ENCODE measurements at places on chromosomes 7 and 10.

DNA sequence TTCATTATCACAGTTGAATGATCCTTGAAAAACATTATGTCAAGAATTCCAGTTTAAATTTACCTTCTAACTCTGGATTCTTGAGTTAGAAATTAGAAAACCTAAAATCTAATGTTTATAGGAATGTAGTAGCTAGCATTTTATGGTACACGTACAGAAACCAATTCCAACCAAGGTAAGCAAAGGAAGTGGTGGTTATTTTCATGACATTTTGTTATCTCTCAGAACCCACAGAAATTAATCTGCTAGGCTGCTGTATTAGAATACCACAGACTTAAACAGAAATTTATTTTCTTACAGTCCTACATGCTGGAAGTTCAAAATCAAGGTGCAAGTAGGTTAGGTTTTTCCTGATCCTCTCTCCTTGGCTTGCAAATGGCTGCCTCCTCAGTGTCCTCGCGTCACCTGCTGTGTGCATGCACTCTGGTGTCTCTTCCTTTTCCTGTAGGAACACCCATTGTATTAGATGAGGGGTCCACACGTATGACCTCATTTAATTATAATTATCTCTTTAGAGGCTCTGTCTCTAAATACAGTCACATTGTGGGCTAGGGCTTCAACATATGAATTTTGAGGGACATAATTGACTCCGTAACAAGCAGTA is 8.5 kb upstream of the CSTF2T start:
- DNase-seq, result no peak

GRCh38 chr10:69820817-69821216 is 19.1 kb downstream of the COL13A1 start:
- DNase-seq, result no peak

- DNase-seq, result no peak
These were observed 141.9 kb upstream of the MKI67 start for GRCh38 chr10:128268015-128268722.

- DNase-seq, result no peak
These were observed 448.5 kb downstream of the XPNPEP1 start for GRCh38 chr10:109474812-109475211.

- no peak for DNase-seq
These were observed 3.7 kb upstream of the AP5Z1 start for GRCh38 chr7:4771737-4772136.

DNA sequence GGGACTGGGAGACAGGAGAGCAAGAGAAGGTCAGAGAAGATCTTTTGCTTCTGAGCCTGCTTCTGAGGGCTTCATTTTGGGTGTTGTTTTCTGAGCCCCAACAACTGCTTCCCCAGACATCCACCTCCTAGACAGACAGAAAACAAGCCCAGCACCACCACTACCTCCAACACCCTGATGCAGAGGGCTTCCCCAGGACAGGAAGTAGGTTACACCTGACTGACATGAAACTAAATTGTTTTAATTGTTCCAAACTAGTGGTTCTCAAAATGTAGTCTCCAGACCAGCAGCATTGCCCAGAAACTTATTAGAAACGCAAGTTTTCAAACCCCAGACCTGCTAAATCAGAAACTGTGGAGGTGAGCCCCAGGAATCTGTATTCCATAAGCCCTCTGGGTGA is 163.6 kb upstream of the KMT2E start:
- no peak for DNase-seq

DNA sequence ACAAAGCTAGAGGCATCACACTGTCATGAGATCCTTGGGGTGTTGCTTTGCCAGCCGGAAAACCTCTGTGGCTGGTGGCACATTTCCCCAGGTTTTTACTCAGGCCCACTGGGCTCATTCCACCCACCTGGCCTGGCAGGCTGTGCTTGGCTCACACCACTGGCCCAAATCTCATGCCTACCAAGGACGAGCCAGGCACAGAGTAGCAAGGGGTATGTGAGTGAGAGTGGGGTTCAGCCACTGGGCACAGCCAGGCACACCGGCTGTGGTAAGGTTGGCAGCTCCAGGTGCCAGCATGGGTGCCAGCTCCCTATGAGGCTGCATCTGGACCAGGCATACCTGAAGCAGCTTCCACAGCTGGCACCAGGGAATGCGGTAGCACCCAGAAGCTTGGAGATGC is 21.4 kb downstream of the STEAP1 start:
- no peak for DNase-seq

DNA sequence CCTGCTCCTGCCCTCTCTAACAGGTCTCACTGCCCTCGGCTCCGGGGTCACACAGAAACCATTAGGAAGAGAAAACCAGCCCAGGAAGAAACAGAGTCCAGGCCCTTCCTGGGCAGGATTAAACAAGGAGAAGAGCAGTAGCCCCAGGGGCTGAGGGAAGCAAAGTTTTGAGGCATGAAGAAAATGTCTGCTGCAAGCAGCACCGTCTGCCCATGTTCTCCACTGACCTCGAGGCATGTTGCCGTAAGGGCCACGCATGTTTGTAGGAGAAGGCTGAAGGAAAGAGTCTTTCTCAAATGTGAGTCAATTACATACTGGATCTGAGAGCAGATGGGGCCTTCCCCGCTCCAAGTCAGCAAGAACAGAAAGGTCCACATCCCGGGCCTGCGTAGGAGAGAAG is 4.2 kb downstream of the ZNF746 start:
- DNase-seq, result no peak

DNA sequence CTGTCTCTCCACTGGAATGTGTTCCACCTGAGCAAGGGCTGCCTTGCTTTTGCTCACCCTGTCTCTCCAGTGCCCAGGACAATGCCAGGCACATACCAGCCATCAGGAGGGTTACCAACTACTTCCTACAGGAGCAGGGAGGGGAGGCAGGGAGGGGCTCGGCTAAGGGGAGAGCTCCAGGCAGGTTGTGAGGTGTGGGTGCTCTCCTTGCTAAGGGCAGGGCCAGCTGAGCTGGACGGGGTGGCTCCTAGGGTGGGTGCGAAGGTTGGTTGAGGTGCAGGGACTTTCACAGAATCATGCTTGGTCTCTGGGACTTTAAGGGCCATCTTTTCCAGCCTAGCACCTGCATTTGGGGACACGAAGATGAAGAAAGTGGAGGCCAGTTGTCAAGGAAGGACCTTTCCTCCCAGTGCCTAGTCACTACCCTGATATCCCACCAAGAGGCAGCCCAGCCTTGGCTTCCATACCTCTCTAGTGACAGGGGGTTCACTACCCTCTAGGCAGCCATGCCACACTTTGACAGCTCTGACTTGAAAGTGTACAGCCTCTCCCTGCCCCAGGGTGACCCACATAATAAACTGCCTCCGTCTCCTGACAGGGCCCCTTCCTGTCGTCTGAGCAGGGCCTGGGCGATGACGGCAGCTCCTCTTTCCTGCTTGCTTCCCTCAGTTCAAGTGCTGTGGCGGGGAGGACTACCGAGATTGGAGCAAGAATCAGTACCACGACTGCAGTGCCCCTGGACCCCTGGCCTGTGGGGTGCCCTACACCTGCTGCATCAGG is 46.5 kb downstream of the TSPAN15 start:
- DNase-seq, result no peak

DNA sequence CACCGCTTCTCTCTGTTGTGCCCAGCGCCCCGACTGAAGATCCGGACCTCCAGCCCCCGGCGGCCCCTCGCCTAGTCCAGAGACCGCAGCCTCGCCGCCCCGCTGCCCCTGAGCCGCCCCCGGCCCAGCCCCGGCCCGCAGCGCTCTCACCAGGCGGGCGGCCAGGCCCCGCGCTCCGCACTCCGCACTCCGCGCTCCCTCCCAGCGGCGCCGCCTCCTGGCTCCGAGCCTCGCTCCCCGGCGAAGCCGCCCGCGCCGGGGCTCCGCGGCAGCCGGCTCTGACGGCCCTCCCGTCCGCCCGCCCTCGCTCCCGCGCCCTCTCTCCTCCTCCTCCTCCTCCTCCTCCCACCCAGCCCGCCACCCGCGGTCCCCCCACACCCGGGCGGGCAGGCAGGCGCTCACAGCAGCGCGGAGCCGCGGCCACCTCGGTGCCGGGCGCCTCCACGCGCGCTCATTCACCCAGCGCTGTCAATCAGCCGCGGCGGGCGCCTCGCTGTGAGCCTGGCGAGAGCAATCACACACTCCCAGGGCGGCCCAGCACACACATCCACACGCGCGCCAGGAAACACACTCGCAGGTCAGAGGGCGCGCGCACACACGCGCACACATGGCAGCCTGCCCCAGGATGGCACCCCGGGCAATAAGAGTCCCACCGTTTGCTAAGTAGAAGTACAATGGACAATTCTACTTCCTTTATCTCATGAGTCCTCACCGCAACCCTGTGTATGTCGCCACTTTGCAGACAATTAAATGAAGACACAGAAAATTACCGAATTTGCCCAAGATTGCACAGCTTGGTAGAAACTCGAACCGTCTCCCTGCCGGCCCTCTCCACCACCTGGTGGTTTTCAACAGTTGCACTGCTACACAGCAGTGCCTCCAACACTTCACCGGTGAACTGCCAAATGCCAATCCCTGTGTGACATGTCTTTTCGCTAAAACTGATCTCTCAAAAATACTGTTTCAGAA is at the start of gene PRRT4:
Gene PRRT4, minus strand, starts transcription at position 280 of the 969 bp plus-strand sequence.
- DNase-seq, result no peak

DNA sequence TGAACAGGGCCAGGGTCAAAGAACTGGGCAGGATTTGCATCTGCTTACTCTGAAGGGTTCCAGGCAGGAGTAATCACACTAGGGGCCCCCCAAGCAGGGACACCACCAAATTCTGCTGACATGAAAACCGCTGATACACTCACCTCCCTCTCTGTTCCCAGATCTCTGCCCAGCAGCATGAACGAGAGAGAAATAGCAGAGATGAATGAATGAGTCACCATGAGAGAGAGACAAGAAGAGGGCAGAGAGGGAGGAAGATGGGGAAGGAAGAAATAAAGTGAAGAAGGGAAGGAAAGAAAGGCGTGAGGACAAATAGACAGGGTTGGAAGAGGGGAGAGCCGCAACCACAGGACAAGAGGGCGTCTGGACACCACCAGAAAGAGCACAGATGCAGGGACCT is 285.9 kb upstream of the NEBL start:
- DNase-seq, result no peak

DNA sequence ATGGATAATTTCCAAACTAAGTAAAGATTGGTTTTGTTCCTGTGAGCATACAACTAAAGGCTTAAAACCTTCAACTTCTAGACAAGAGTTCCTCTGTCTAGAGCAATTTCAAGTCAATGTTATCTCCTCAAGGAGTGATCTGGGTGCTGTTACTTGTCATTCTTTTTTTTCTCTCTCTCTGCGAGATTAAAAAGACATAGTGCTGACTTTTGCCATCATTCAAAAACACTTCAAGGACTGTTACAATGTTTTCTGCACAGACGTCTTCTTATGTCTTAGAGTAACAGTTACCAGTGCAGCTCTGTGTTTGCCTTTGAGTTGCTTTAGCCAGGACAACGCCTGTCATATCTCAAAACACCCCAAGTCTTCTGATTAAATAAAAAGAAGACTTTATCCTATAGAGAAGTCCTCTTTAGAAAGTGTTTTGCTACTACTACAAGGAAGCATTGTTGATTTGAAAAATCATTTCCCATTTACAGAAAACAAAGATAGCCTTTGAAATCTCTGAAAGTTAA is 263.5 kb upstream of the FERD3L start:
- DNase-seq, result no peak

- DNase-seq, result no peak
These were observed 7.4 kb upstream of the VIM start for GRCh38 chr10:17220652-17221100.

DNA sequence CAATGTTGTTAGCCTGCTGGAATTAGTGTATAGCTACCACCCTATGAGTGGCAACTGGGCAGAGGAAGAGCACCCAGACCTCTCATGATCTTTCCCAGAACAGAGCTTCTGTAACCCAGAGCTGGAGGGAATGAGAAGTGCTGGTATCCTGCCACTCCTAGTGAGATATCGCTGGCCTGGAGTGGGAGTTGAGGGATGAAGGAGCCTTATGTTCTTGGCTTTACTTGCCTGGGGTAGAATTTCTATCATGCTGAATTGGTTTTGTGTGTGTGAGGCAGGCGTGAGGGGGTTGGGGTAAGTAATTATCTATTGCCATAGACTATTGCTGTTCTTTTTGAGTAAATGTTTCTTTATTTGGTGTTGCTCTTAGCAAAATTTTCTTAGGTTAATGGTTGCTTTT is 146.6 kb downstream of the ATRNL1 start:
- no peak for DNase-seq

DNA sequence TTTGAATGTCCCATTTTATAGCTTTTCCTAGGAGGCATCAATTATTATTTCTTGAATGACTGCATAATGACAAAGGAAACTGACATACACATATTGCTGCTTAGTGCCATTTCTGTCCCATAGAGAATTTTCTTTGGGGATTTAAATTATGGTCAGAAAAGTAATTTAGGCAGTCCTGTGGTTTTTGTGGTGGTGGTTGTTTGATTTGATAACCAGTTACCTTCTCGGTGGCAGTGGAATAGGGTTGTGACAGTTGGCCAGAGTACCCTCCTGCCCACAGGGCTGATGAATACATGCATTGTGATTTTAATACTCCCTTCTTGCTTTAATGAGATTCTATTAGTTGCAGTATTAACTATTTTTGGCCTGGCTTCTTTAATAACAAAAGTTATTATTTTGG is 6.6 kb upstream of the SGCE start:
- DNase-seq, result no peak

GRCh38 chr7:134630893-134631292 is 15.8 kb upstream of the BPGM start:
- no peak for DNase-seq

DNA sequence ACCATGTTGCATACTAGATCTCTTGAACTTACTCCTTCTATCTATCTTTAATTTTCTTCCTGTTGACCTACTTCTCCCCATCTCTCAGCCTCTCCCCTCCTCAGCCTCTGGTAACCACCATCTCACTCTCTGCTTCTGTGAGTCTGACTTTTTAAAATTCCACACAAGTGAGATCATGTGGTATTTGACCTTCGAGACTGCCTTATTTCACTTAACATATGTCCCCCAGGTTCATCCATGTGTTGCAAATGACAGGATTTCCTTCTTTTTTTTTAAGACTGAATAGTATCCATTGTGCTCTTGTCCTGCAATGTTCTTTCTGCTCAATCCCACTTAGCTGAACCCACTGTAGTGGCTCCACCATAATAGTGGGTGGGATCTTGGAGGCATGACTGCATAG is 51.4 kb upstream of the DNAJC1 start:
- no peak for DNase-seq

GRCh38 chr10:93678386-93678785 is 24.0 kb downstream of the FRA10AC1 start:
- DNase-seq, result no peak

- DNase-seq, result no peak
These were observed 153.8 kb upstream of the HABP2 start for GRCh38 chr10:113399065-113399464.

DNA sequence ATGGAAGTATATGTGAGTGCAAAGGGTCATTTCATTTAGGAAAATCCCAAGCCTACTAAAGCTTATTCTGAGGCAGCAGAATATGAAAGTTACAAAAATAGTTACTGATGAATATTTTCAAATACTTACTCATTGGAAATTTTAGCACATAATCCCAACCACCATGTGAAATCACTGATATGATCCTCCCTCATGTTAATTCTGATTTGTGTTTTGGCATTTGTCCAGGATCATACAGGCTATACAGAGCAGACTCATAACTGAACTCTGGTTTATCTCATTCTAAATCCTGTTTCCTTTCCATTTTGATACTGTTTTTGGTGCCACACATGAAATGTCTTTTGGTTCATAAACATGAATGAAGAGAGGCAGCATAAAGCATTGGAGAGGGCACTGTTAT is 3.4 kb upstream of the FAM24B start:
- no peak for DNase-seq
